Stimulated activated CD4-positive, alpha-beta T cell treated with anti-CD3 and anti-CD28 coated beads, Interleukin-1b, Interleukin-23, amount 100 ng/mL, for 4 hours (primary cell): ENCODE measurements at places on chromosomes 12 and 14.

DNA sequence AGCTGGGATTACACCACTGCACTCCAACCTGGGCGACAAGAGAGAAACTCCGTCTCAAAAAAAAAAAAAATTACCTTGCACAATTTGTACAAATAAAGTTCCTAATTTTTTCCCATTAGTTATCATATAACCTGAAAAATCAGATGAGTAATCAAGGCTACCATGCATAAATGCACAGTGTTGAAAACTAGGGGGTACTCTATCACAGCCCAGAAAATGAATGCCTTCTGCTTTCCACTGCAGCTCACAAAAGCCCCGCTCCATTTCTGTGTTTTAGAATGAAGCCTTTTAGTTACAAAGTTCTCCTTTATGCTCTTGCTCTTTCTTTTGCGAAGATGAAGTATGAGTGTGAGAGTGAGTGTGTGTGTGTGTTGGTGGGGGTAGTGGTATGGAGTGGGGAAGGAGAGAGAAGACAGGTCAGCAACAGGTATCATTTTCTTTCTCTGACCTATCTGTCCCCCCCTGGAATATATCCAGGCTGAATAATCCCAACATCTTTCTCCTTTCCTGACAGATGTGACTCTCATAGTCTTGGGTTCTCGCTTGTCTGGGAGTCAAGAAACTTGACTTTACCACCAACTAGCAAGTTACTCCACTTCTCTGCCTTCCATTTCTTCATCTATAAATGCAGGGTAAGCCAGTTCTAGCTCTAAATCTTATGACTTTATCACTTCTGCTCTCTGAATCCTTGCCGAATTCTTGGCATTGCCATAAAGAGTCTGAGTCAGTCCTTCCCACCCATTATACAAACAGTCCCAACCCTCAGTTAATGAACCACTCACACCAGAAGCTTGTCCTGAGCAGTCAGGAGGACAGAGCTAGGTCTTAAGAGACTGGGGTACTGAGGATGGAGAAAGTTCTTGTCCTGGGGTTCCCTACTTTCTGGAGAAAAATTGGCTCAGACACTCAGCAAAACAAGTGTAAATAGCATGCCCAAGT, 16.1 kb downstream of the BIN2 start:
- DNase-seq = no peak

GRCh38 chr12:77818351-77818750, 12.3 kb upstream of the NAV3 start:
- DNase-seq = no peak

DNA sequence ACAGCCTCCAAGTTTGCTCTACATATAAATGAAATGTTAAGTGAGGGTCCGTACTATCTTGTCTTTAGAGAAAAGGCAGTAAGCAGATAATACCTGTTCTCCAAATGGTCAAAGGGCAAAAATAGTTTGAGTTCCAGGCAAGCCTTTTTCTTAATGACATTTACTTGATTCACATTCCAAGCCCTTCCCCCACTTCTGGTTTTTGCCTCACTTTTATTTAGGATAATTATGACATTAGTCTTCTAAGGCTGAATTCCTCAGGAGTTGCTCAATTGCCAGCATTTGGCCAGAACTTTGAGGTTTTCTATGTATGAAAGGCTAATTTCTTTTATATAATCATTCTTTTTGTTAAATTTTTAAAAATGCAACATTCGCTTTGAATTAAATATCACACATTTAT, 62.5 kb upstream of the DUSP6 start:
- DNase-seq = no peak

DNA sequence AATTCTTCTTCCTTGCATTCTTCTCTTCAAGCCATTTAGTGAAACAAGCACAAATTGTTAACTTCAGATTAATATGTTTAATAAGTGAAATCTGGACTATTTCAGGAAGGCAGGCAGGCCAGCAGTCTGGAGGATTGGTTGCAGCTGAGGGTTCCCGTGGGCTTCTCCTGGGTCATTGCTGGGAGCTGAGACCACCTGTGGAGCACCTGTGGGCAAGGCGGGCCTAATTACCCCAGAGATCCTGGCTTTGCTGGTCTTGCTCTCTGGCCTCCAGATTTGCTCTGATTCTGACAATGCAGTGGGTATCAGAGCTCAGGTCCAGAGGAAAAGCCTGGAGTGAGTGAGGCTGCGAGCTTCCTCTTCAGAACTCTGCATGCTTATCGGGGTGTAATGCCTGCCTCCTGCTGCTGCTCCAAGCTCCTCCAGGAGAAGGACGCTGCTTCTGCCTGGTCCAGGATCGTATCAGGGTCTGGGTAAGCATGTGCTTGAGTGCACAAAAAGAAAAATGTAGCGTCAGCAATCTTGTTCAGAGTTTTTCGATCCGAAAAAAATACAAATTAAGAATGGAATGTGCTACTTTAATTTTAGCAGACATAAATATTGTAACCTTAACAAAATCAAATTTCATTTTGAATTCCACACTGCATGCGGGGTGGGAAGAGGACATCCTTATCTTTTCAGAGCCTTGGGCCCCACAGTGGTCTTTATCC, 93.8 kb downstream of the TMEM30B start:
- DNase-seq = no peak

DNA sequence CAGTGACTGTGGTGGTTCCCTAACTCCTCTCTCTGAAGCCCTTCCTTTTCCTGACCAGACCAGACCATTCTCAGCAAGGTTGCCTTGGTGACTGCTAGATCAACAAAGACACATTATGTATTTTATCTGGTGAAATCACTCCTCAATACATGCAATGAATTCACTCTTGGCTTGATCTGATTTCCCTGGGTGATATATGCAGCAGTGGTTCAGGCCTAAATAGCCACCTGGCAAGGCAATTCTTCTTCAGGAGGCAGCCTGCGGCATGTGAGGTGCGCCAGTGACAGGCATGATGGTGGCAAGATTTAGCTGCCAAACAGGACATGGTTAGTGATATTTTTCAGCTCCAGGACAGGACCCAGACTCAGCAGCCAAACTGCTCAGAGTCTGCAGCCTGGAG, 350.3 kb upstream of the CCDC196 start:
- no peak for DNase-seq

DNA sequence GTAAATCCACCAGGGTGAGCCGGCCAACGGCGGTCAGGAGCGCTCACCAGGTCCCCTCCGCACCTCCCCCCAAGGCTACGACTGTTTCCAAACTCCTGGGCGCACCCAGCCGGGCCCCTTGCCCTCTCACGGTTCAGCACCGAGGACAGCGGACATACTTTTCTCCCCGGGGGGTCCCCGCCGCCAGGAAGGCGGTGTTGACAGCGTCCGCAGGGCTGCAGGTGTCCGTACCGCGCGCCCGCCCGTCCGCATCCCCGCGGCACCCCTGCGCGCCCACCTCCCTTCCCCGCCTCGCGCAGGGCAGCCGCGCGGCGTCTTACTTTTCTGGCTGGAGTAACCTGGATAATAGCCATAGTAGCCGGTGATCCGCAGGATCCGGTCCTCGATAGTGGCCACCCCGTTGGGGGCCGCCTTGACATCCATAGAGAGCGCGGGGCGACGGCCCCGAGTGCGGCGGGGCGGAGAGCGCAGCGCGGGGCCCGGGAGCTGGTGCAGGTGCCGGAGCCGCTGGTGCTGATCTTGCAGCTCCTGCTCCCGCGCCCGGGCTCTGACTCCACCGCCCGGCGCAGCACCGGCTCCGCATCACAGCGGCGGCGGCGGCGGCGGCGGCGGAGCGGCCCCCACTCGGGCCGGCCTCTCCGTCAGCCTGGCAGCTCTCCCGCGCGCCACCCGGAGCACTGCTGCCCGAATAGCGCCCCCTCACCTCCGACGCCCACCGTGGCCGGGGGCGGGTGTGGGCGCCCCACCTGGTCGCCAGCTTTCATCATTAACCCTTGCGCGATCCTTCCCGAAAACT, at the start of gene SLC35F4:
Gene SLC35F4 (minus strand): TSS at position 690 of the 796 bp plus-strand sequence.
- DNase-seq = no peak

DNA sequence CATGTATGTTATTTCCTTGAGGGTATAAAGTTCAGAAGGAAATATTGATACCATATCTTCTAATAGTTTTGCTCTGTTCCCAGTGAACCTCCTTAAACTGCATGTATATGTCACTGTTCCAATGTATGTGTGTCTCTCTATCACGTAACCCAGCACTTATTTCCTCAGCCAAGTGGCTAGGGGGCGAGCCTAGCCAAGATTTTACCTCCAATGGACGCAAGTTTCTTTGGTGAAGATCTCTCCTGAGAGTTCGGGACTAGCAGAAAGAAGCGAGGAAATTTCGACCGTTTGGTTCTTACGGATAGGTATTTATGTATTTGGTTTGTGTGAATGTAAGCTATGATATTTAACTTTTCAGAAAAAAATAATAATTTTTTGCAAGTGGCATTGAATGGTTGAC, 2.5 kb downstream of the SFSWAP start:
- DNase-seq = no peak

DNA sequence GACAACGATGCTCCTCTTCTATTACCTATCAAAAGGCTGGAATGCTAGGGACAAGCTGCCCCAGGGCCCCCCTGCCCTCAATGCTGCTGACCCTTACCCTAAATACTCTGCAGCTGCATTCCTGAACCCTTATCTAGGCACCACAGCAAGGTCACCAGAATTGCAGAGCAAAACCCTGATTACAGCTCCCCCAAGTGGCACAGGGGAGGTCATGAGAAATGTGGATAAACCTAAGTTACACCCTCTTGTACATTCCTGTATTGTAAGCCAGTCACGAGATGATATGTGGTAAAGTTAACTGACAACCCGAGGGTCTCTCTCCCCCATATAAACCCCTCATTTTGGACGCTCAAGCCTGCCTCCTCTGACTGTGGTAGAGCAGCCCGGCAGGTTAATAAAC, 411.8 kb upstream of the STXBP6 start:
- no peak for DNase-seq

GRCh38 chr14:68082698-68083291, 263.2 kb downstream of the RAD51B start:
- no peak for DNase-seq
